NCI-H187 treated with DMSO at 0.1 percent for 48 hours (cell line): ENCODE measurements at places on chromosomes 3 and 15.

DNA sequence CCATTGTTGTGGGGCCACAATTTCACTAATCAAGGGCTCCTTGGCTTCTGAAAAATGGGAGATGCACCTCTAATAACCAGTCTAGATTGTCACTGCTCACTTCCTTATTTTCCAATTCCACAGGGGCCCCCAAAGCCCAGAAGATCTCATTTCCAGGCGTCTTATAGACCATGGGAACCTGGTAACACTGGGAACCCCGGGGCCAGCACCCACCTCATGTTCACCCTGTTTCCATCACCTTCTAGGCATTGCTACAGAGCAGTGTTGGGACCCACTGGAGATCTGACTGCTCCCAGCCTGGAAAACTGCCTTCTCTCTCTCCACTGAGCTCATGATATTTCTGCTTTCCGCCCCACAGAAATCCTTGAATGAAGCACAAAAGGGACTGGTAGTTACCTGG is 61.5 kb downstream of the TFRC start:
- DNase-seq = no peak

DNA sequence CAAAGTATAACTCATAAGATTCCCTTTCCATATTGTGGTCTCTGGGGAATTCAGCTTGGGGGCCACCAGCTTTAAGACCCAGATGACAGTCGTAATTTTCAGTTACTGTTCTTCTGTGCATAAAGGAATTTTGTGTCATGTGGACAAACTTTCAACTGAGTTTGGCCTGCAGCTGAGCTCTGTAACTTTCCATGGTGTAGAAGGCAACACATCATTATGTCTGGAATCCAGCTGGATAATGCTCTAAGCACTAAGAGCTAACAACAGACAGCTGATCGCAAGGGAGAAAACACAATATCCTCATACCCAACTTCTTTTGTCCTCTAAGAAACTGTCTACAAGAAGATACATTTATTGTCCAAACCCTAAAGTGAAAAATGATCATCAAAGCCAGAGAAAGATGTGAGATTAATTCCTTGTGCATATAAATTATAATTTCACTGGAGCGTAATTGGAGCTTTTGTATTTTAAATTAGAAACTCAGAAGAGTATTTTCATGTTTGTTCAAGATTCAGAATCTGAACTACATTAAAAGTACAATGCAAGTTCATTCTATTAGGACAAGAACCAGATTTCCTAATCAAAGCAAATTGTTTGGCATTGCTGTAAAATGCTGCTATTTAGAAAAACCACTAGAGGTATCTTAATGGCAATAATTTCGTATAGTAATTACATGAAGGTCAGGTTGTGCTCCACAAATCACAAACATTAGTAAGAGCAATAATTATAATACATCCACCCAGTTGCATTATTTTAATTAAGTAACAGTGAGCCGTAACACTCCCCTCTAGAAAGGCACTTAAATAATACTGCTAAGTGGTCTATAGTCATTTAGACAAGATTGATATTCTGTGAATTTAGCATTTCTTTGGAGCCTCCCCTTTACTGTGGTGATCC is 218.8 kb downstream of the ATP8B4 start:
- no peak for DNase-seq

DNA sequence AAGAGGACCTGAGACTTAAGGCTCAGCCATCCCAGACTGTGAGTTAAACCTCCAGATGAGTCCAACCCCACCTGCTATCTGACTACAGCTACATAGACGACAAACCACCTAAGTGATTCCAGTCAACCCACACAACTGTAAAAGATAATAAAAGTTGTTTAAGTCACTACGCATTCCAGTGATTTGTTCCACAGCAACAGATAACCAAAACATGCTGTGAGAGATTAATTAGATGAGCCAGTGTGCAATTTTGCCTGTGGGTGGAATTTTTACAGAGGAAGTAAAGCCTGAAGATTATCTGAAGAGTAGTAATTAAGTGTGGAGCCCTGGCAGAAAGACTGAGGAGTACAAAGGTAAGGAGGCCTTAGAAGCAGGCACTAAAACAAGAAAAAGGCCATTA is 5.4 kb downstream of the BTBD1 start:
- no peak for DNase-seq

DNA sequence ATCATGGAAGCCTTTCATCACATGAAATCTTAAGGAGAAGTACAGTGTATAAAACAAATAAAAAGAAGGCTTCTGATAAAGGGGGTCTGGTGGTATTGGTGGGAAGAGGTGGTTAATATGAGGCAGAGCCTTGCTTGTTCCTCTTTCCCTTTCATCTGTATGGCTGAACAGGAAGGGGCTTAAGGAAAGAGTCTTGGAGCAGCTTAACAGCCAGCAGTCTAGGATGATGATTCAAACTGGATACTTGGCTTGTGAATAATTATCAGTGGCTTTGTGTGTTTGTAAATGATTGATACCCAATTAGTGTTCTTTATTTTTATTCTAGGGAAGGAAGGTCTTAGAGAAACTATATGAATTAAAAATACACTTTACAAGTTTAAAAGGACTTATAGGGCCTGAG is 29.1 kb upstream of the TCAIM start:
- no peak for DNase-seq

DNA sequence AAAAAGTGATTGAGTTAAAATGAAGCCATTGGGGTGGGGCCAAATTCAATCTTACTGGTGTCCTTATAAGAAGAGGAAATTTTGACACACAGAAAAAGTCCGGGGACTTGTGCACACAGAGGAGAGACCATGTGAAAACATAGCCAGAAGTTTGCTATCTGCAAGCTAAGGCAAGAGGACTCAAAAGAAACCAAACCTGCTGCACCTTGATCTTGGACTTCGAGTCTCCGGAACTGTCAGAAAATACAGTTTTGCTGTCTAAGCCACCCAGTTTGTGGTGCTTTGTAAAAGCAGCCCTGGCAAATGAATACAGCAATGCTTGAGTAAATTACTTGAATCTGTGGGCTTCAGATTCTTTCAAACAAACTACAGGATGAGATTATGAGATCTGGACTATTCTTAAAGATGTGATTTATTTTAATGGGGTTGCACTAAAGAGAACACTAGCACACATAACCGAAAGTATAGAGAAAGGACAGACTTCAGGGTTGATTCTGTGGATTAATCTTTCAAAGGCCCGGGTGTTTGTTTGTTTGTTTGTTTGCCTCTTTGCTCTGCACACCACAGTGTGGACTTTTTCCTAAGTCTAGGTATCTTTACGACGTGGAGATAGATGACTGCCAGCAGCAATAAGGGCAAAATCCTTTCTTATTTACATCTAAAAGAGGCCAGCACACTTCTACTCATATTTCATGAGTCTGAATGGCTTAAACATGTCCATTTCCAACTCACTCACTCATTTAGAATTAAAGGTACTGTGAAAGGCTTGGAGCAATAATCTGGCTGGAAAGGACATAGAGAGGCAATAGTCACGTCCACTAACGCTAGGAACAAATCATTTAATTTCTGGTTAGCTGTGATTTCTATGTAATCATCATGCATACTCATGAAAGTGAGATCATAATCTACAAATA is 53.9 kb upstream of the SSR3 start:
- DNase-seq = no peak

DNA sequence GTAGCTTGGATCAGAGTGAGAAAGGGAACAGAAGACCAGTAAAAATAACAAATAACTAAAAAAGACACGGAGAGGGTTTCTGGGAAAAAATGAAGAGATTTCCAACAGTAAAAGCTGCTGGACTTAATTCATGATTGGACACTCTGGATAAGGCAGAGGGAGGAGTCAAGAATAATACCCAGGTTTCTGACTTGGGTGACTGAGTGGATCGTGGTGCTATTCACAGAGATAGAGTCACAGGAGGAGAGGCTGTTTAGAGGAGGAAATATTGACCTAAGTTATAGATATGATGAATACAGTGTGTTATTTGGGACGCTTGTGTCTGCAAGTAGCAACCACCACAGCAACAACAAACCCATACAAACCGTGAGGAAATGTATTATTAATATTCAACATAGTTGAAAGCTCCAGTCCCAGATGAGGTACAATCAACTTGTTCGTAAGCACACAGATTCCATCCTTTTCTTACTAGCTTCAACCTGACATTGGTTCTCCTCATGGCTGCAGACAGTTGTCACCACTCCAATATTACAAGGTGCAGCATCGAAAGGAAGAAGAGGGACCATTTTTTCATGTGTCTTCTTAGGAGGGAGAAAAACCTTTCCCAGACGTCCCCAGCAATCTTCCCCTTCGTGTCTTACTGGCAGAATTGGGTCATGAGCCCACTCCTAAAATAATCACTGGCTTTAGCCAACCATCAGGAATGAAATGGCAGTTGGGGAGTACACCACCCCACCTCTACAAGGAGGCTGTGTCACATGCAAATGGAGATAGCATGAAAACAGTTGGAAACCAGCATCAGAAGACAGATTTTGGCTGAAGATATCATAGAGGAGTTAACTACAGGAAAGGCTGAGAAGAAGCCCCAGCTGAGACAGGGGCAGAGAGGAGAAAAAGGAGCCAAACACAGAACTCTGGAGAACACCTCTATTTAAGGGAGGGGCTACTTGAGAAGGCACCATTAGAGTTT is 387.8 kb downstream of the SHQ1 start:
- DNase-seq = no peak

GRCh38 chr3:123718108-123718507 is 133.3 kb upstream of the HACD2 start:
- no peak for DNase-seq

DNA sequence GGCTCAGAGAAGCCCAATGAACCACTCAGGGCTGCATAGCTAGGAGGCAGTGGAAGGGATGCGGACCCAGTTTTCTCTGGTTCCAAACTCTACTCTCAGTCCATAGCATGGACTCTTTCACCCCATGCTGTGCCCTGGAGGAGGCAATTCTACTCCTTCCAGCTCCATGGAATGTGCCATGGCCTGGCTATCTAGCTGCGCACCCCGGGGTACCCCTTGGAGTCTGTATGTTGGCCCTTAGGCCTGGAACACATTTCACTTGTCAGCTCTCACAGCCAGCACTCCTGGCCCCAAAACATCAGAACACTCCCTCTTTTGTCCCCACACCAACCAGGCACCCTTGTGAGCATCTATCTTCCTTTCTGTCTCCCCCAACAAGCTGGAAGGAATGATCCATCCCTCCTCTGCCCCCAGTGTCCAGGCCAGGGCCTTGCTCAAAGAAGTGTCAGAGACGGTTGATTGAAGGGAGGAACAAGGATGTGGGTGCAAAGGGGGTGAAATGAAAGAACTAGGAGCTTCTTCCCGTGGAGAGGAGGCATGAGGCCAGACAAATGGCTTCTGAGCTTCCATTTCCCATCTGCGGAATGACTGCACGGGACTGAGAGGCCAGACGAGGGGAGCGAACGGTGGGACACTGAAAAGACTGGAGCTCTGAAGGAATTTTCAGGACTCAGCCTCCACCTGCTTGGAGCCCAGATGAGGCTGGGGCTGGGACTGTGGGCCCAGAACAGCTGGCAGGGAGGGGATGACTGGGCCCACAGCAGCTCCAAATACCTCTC is 2.8 kb downstream of the PRSS50 start:
- no peak for DNase-seq

DNA sequence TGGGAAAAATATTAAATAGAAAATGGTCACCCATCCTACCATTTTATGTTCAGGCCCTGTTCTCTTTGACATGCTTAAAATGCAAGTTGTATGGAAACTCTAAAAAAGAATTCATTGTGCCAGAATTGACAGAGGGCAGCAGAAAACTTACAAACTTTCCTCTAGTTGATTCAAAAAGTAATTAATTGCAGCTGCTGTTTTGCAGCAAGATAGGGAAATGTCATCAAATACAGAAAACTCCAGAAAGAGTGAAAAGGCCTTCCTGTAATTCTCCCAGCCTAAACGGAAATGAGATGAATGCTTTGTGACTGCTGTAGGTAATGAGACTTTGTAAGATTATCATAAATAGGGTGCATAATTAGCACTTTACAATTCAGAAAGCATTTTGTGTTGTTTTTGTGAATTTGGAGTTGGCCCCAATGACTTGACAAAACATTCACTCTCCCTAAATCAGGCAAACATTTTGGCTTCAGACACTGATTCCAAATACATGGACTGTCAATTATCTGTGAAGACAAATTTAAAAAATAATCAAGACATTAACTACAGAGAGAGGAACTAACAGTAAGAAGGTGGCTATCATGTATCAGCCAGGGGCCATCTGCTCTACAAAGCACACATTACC is 861.8 kb downstream of the SQOR start:
- DNase-seq = no peak

DNA sequence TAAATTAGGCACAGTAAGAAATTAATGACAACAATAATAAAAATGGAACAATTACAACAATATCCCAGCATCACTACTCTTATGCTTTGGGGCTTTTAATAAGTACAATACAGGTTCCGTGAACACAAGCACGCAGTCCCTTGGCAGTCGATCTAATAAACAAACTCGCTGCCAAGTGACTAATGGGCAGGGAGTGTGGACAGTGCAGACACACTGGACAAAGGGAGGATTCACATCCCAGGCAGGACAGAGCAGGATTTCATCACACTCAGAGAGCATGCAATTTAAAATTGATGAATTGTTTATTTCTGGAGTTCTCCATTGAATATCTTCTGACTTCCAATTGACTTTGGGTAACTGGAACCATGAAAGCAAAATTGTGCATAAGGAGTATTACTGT is 524.1 kb upstream of the CFAP20DC start:
- DNase-seq = no peak

GRCh38 chr3:182485301-182485700 is 308.0 kb upstream of the ATP11B start:
- DNase-seq = no peak

DNA sequence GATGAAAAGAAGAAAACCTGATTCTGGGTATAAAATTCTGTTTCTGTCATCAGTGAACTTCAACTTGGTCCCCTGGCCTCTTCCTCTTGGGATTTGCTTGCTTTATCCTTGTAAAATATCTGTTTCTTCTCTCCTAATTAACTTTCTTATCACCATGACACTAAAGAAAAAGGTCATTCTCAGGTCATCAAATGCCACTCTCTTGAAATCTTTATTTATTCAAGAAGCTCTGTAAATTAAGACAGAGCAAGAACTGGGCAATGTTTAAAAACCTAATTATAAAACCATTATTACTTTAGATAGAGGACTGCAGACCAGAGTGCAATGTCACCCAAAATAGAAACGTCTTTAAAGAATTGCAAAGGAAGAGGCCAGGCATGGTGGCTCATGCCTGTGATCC is 6.0 kb upstream of the LIPC start:
- DNase-seq = no peak

DNA sequence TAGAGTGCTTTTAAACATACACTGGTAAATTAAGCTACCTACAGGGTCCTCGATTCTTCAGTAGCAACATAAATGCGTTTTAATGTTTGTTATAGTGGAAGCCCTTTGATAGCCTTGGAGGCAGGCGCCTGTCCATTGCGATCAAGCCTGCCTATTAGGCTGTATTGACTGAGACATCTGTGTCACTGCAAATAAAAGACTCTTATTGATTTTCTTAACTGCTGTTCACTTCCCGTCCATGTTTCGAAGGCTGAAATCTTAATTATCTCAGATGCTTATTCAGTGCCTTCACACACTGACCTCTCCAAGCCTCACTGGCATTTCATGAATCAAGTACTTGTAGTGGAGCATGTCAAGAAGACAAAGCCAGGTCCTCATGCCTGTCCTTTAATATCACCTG is 51.1 kb downstream of the MAP2K5 start:
- no peak for DNase-seq
